Transverse colon (tissue), 4 donors: ENCODE measurements at places on chromosomes 13 and 19.

DNA sequence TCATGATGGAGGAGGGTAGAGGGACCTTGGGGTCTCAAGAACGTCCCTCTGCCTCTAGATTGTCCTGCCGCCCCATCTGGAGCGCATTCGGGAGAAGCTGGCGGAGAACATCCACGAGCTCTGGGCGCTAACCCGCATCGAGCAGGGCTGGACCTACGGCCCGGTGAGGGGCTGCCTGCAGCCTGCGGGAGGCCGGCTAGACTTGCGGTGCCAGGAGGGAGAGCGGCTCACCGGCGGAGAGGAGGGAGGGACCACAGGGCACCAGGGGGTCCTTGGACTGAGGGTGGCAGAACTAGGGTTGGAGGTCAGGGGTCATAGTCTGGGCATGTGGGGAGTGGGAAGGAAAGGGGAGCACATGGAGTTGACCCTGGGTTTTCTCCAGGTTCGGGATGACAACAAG lies 29.9 kb downstream of the RYR1 start:
- no peaks in the 10 kb centered on the region for H3K4me1 ChIP-seq
- no peaks in the 10 kb centered on the region for H3K27me3 ChIP-seq
- H3K36me3 ChIP-seq = no peaks in the 10 kb centered on the region

GRCh38 chr13:39159846-39160370 lies 121.7 kb downstream of the NHLRC3 start:
- no peaks in the 10 kb centered on the region for H3K27me3 ChIP-seq
- H3K27ac ChIP-seq = no peak overlapping the region
- H3K4me1 ChIP-seq = no peaks in the 10 kb centered on the region
- no peak overlapping the region for H3K4me3 ChIP-seq
- DNase-seq = no peak

- H3K4me3 ChIP-seq = peak within 1 kb of the TSS; percentile 70
- peaks cover under 1% of the 10 kb centered on the region for H3K27me3 ChIP-seq
- peaks cover 23% of the 10 kb centered on the region for H3K4me1 ChIP-seq
- peak within 1 kb of the TSS; percentile 98 for H3K27ac ChIP-seq
- peak; percentile 97 for DNase-seq
Measured at GRCh38 chr19:19865750-19866610, at the start of gene ZNF253. TSS of gene ZNF253 (plus strand) at chr19:19865882. CDS start at chr19:19865997, 115 bp downstream.

DNA sequence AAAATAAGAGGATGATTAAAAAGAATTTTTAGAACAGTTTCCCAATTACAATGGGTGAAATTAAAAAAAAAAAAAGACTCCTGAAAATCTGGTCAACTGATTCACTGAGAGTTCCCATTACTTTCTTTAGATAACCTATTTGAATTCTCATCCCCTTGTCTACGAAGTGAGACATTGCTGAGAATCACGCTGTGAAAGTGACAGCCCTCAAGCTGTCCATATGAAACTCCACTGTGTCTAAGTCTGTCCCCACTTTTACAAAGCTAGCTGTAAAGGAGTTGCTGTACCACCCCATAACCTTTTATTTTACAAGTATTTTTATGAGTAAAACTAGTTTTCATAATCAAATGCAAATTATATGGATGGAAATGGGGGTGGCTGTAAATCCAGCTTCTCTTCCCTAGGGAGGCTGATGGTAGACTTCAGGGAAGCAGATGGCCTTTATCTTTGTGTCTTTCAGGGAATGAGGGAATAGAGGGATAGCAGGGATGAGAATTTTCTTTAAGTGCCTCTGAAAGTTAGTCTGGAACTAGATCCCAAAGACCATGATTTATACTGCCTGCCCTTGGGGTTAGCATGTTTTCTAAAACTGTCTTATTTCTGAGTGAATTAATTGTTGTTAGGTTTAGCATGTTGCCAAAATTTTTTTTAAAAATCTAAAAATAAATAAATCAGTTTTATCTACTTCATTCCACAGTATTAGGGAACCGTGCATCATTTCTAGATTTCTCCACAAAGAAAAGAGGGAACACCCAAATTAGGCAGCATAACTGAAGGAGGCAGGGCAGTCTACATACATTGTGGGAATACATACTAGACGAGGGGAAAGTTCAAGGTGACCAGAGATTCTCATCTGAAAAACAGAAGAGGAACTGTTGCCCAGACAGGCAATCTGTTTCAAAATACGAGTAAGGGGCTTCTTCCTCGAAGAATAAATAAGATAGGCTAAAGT lies 1219.1 kb downstream of the UQCRFS1 start:
- no peak overlapping the region for H3K4me3 ChIP-seq
- DNase-seq = no peak
- H3K27me3 ChIP-seq = no peaks in the 10 kb centered on the region

DNA sequence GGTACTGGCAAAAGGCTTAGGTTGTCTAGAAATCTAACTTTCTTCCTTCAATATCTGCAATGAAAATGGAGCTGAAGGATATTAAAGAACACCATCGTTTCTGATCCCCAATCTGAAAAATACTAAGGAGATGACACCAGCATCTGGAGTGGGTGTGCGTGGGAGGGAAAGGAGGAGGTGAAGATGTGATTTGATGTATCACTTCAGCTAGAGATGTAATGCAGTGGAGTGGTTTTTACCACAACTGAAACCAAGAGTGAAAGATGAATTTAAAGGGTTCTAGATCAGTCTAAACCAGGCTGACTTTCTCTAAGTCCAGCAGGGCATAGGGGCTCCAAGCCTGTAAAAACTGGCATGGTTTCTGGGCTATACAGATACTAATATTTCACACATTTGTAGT lies 148.4 kb downstream of the AKAP11 start:
- no peak for DNase-seq
- no peaks in the 10 kb centered on the region for H3K36me3 ChIP-seq
- no peak overlapping the region for H3K4me3 ChIP-seq
- H3K4me1 ChIP-seq = no peaks in the 10 kb centered on the region
- H3K27ac ChIP-seq = no peak overlapping the region

DNA sequence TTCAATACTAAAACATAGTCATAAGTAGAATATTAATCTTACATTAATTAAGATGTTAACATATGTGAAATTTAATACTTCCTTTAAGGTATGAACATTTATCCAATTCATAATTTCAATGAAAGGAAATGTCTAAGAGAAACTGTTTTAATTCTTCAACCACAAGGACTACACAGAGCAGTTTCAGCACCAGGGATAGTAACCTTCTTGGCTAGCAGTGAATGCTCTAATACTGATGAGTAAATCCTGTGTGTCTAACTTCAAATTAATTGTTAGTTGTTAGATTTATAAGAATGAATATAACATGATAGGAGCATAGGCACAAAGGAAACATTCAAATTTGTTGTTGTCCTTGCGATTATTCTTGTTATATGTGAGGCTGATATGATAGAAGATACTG lies 15.6 kb upstream of the NBEA start:
- no peak overlapping the region for H3K4me3 ChIP-seq
- no peak overlapping the region for H3K27ac ChIP-seq
- DNase-seq = no peak
- no peaks in the 10 kb centered on the region for H3K4me1 ChIP-seq

DNA sequence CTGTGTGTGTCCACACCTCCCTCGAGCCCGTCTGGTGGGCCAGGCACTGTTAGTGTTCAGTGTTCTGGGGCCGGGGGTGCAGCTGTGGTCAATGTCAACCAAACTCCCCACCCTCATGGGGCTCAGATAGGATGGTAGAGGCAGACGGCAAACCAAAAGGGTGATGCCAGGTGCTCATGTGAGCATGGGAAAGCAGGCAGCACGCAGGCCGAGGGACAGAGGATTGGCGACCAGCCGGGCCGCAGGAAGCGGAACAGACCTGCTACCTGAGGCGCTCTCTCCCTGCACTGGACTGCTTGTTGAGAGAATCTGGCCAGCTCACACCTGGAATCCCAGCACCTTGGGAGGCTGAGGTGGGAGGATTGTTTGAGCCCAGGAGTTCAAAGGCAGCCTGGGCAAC lies 29.1 kb downstream of the DHX34 start:
- peaks cover 30% of the 10 kb centered on the region for H3K36me3 ChIP-seq
- H3K4me3 ChIP-seq = no peak overlapping the region
- H3K27me3 ChIP-seq = no peaks in the 10 kb centered on the region
- DNase-seq = no peak
- H3K27ac ChIP-seq = no peak overlapping the region

GRCh38 chr13:77831866-77832265 lies 86.8 kb downstream of the EDNRB start:
- no peaks in the 10 kb centered on the region for H3K36me3 ChIP-seq
- no peaks in the 10 kb centered on the region for H3K27me3 ChIP-seq
- H3K4me1 ChIP-seq = no peaks in the 10 kb centered on the region
- H3K4me3 ChIP-seq = no peak overlapping the region
- no peak overlapping the region for H3K27ac ChIP-seq

- no peak overlapping the region for H3K27ac ChIP-seq
- H3K36me3 ChIP-seq = peaks cover 2% of the 10 kb centered on the region
- no peaks in the 10 kb centered on the region for H3K4me1 ChIP-seq
- no peaks in the 10 kb centered on the region for H3K27me3 ChIP-seq
- no peak for DNase-seq
Measured at GRCh38 chr13:110157718-110158117, 149.2 kb downstream of the COL4A1 start.
